ENCODE measurements at places on chromosomes 2 and 18. TPM values are rescaled to one million over a fixed set of nuclear protein-coding genes. Genes with fewer than 3 reads are reported as not detected.

- DNase-seq, result no peak
Measured at GRCh38 chr2:179636995-179637394, 224.4 kb downstream of the ZNF385B start.

GRCh38 chr2:24919506-24920097 is 435 bp downstream of the ADCY3 start:
- no peak for DNase-seq

DNA sequence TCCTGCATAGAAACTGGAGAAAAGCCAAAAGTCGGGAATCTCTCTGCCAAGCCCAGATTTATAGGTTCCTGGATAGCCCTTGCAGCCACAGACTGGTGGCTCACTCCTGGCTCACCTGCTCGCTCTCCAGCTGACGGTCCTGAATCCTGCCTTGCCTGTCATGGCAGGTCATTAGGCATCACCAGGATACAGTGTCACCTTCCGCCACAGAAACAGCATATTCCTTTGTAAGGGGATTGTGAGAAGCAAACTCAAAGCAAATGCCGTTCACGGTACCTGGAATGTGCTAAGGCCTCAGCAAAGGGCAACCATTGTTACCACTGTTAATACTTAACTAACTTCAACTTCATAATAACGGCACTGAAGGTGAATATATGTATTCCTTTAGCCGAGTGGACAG is 57.1 kb upstream of the GPR45 start:
- DNase-seq, result no peak

DNA sequence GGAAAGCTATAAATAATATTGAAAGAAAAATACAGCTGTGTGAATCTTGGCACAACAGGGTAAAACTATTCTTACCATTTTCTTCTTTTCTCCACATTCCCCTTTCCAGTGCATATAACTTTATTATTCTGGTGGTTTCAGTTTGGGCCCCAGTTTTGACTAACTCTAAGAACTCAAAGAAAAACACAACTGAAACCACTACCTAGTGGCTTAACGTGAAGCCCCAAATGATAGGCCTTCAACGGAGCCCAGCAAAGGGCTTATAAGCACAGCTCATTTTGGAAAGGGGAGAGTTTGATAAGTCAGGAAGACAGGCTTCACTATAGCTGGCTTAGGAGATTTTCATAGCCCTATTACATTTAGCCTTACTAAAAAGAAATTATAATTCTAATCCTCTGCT is 62.4 kb downstream of the PPP1R1C start:
- DNase-seq, result no peak

- no peak for DNase-seq
Measured at GRCh38 chr2:129056959-129057317, 738.3 kb upstream of the HS6ST1 start.

DNA sequence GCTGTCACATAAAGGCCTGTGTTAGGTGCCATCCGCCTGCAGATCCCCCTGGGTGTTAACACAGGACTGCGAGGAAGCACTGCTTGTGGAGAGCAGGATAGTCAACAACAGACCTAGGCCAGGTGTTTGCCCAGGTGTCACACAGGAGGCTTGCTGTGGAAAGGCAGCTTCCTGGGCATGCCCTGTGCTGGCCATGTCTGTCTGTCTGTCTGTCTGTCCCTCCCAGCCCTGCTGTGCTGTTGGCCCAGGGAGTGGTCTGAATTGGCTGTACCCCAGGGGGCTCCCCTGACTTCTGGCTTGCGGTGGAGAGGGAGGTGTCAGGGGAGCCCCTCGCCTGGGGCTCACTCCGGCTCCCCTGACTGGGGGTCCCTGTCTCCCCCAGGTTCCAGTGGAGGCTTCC is 53.2 kb downstream of the SH3BP4 start:
- DNase-seq, result no peak

LRP2 gene
- 0.30 TPM for total RNA-seq

CD28 gene
- 1.3 TPM for total RNA-seq

ADCY3 gene
- total RNA-seq, result 15.4 TPM

All from cardiac septum (tissue), 1 donor.